ENCODE measurements at places on chromosomes 16 and 17. TPM values are rescaled to one million over a fixed set of nuclear protein-coding genes. Genes with fewer than 3 reads are reported as not detected.

DNA sequence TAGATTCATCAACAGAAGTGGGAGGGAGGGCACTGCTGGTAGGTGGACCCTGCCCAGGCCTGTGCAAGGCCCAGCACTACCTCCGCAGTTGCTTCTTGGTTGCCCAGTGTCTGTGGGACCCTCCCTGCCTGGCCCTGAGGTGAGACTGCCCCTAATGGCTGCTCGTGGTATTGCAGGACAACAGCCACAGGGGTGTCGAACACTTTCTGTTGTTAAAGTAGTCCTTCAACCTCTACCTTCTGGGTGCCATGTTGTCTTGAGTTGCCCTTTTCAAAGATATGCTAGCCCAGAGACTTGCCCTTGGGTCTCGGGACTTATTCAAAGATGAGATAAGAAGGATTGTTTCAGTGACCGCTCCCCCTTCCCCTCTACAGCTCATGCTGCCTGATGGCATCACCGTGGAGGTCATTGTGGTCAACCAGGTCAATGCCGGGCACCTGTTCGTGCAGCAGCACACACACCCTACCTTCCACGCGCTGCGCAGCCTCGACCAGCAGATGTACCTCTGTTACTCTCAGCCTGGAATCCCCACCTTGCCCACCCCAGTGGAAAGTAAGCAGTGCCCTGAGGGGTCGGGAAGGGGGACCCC lies 29.1 kb downstream of the AKAP1 start:
- peaks cover 26% of the 10 kb centered on the region for H3K36me3 ChIP-seq
- DNase-seq, result peak; percentile 44
- no peak overlapping the region for H3K27ac ChIP-seq
- H3K4me3 ChIP-seq, result no peak overlapping the region

Gene CES5A
- total RNA-seq, result not detected

- no peaks in the 10 kb centered on the region for H3K36me3 ChIP-seq
- no peak for DNase-seq
- H3K4me3 ChIP-seq, result no peak overlapping the region
- no peak overlapping the region for H3K27ac ChIP-seq
- H3K27me3 ChIP-seq, result no peaks in the 10 kb centered on the region
- no peaks in the 10 kb centered on the region for H3K4me1 ChIP-seq
These were observed 92.9 kb downstream of the ENGASE start for GRCh38 chr17:79167486-79167885.

Gene MYLK3
- not detected for total RNA-seq

Gene SYCE1L
- 12.5 TPM for total RNA-seq

GRCh38 chr17:78210111-78210510 lies 3.9 kb upstream of the BIRC5 start:
- DNase-seq, result no peak
- no peak overlapping the region for H3K27ac ChIP-seq
- H3K4me1 ChIP-seq, result peaks cover 8% of the 10 kb centered on the region
- H3K4me3 ChIP-seq, result no peak overlapping the region
- no peaks in the 10 kb centered on the region for H3K36me3 ChIP-seq

GRCh38 chr16:12976496-12976895 lies 75.1 kb downstream of the SHISA9 start:
- no peak overlapping the region for H3K27ac ChIP-seq
- H3K4me1 ChIP-seq, result no peaks in the 10 kb centered on the region
- H3K4me3 ChIP-seq, result no peak overlapping the region
- H3K36me3 ChIP-seq, result no peaks in the 10 kb centered on the region
- H3K27me3 ChIP-seq, result no peaks in the 10 kb centered on the region

DNA sequence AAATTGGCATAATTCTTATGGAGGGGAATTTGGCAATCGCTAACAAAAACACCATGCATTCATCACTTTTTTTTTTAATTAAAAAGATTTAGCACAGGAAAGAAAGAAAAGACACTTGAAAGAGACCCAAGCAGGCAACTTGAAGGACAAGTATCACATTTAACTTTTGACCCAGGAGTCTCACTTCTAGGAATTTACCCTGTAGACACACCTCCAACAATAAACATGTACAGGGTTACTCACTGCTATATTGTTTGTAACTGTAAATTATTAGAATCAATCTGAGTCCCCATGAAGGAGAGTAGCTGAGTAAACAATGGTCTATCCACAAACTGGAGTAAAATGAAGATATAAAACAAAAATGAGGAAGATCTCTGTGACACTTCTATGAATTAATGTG lies 10.1 kb downstream of the KIAA0753 start:
- no peak overlapping the region for H3K27ac ChIP-seq
- H3K4me3 ChIP-seq, result no peak overlapping the region

- no peak overlapping the region for H3K4me3 ChIP-seq
- H3K27ac ChIP-seq, result no peak overlapping the region
- H3K27me3 ChIP-seq, result no peaks in the 10 kb centered on the region
- H3K36me3 ChIP-seq, result no peaks in the 10 kb centered on the region
These were observed 160.4 kb downstream of the ABCA8 start for GRCh38 chr17:68794636-68795434.
